Thyroid gland (tissue), 4 donors: ENCODE measurements at places on chromosomes 16 and 17. TPM values are rescaled to one million over a fixed set of nuclear protein-coding genes. Genes with fewer than 3 reads are reported as not detected.

TBC1D3E gene
- total RNA-seq, result not detected

ITGAL gene
- 1.3 TPM for total RNA-seq

DNA sequence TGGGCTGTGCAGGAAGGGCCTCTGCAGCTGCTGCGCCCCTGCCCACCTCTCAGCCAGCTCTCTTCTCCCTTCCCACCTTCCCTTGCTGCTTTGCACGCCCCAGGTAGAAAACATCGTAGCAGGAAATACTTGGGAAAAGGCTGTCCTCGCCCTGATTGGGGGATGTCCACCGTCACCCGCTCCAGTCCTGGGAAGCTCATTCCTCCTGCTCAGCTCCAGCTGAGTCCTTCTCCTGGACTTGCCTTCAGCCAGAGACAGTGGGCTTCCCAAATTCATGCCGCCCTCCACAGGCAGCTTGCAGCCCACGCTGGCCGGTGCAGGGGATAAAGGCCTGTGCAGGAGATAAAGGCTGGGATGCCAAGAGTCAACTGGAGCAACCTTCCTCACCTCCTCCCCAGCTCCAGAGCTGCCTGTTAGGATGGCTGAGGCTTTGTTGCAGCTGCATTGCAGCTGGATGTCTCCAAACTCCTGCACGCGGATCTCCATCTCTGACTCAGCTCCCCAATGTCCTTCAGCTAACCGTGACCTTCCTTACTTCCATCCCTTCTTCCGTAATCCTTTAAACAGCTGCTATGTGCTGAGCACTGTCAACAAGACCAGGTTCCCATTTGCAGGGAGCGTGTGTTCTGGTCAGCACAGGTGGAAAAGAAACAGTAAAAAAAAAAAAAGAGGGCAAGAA is 402.0 kb upstream of the TNRC6C start:
- no peak for DNase-seq

- no peak for DNase-seq
Measured at GRCh38 chr17:68468788-68469187, 11.5 kb upstream of the WIPI1 start.

DNA sequence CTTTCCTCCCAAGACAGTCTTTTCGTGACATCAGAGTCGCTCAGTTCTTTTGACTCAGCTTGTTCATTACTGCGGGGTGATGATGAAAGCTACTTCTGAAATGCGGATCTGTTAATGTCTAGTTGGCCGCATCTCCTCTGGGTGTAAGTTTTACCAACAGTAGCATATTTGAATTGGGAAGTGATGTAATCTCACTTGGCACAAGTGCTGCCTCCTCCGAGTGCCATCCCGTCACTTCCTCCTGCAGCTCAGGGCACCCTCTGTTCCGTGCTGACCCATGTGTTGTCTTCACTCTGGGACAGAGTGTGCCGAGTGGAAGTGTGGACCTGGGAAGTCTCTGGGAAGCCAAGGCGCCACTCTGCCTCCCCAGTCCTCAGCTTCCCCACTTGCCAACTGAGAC is 8.9 kb downstream of the ADAD2 start:
- no peak for DNase-seq
